ENCODE measurements at places on chromosomes 16 and 17.

DNA sequence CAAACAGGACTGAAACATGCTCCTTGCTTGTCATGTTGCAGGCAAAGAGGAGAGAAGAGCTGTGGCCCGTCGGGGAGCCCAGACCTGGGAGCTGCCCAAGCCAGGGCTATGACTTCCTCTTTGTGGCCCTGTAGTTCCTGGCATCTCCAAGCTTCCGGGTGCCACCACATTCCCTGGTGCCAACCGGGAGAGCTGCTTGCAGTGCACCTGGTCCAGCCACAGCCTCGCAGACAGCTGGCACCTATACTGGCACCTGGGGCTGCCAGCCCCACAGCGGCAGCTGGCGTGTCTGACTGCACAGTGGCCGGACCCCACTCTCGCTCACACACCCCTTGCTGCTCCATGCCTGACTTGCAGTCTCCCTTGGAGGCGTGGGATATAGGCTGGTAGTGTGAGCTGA lies 37.1 kb upstream of the FOXJ1 start:
- no peak for DNase-seq

- DNase-seq: no peak
These were observed 29.3 kb downstream of the TMEM94 start for GRCh38 chr17:75485688-75486087.

GRCh38 chr16:46844771-46845170 lies 13.8 kb upstream of the C16orf87 start:
- DNase-seq: no peak

- no peak for DNase-seq
These were observed 7.4 kb downstream of the ZDHHC7 start for GRCh38 chr16:85003725-85004586.

DNA sequence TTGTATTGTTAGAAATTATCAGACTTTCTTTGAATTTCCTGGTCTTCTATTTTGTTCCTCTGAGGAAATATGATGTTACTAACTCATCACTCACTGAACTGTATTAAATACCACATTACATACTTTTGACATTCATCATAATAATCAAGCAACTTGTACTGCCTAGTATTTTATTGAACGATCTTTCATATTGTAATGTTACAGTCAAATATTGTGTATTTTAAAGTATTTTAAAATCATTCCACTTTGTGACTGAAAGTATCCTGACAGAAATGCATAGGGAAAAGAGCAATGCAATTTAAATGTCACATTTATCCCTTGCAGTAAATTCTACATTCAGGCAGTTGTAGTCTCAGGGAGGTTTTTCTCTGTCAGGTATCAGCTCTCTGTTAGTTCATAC lies 1557.4 kb downstream of the CDH8 start:
- no peak for DNase-seq

DNA sequence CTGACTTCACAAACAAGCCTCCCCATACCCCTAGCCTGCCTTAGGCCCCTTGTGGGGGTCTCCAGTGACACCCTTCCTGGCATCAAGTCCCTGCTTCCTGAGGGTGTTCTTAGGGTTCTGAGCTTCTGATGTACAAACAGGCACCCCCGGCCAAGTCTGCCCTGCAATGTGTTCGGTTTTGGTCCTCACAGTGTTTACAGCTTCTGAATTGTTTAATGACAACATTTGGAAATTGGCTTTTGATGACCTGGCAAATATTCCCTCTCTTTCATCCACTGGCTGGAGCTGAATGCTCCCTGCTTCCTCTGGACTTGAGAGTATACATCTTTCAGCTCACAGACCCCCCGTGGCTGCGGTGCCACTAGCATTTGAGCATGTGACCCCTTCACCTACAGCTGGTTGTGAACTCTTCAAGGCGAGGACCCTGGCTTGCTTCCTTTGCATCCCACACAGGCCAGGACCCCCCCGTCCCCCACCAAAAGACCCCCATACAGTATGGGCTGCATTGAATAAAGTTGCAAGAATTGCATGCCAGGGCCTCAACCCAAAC lies 180.8 kb downstream of the KATNIP start:
- DNase-seq: no peak

DNA sequence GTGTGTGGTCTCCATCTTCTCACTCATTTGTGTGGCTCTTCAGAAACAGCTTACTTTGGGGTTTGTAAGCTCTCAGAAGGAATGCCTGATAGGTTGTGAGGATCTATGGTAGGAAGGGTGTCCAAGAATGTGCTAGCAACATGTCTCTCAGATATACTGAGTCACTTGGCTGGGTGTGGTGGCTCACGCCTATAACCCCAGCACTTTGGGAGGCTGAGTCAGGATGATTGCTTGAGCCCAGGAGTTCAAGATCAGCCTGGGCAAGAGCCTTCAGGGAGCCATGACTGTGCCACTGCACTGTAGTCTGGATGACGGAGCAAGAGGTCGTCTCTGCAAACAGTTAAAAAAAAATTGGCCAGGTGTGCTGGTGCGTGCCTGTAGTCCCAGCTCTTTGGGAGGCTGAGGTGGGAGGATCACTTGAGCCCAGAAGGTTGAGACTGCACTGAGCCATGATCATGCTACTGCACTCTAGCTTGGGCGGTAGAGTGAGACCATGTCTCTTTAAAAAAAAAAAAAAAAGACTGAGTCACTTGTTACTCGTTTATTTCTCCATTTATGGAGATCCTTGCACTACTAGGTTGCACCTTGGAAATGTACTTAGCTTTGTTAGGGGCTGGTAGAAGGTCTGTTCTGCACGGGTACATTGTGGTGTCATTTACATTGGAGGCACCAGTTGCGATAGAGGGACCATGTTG lies 232.0 kb downstream of the SNX29 start:
- DNase-seq: no peak

GRCh38 chr17:38879878-38880665 lies 10.2 kb downstream of the LASP1 start:
- peak; percentile 26 for DNase-seq

- DNase-seq: peak; percentile 60
These were observed 108.2 kb upstream of the RBBP6 start for GRCh38 chr16:24430954-24431760.

GRCh38 chr17:7293159-7293558 lies 1.3 kb downstream of the YBX2 start:
- DNase-seq: peak; percentile 56

GRCh38 chr17:1574697-1575471 lies 12.3 kb upstream of the PITPNA start:
- no peak for DNase-seq

- no peak for DNase-seq
These were observed 28.7 kb upstream of the RSL1D1 start for GRCh38 chr16:11880007-11880406.

- DNase-seq: peak; percentile 98
These were observed 7.3 kb downstream of the MILR1 start for GRCh38 chr17:64455993-64456885.

GRCh38 chr16:23195366-23195978 lies 12.9 kb downstream of the SCNN1G start:
- DNase-seq: peak; percentile 40

GRCh38 chr16:66298571-66299120 lies 67.8 kb upstream of the CDH5 start:
- no peak for DNase-seq

- DNase-seq: no peak
These were observed 24.4 kb downstream of the MPP2 start for GRCh38 chr17:43882761-43883415.

- DNase-seq: no peak
These were observed 1.4 kb downstream of the CDH11 start for GRCh38 chr16:65120461-65120830.

GRCh38 chr17:61416540-61417363 lies 17.1 kb downstream of the TBX2 start:
- peak; percentile 81 for DNase-seq

GRCh38 chr16:30658731-30659506 lies 688 bp downstream of the FBRS start:
- DNase-seq: peak; percentile 98

GRCh38 chr17:56890906-56891674 lies 22.8 kb downstream of the TRIM25 start:
- DNase-seq: no peak

GRCh38 chr17:27532269-27533263 lies 76.3 kb downstream of the KSR1 start:
- DNase-seq: peak; percentile 98

DNA sequence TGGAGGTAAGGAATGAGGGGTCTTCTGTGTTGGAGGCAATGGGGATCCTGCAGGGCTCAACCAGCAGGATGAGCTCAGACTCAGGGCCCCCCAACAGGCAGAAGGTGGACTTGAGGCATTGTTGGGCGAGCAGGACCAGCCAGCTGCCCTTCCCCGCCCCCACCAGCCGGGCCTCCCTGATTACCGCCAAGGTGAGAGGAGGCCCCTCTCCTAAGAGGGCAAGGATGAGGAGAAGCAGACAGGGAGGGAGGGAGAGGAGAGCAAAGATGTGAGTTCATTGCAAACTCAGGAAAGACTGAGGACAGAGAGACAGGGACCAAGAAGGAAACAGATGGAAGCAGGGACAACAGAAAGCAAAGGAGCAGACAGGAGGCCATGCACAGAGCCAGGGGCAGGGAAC lies 272.8 kb upstream of the XYLT1 start:
- DNase-seq: no peak

- no peak for DNase-seq
These were observed 212.6 kb upstream of the TBX2 start for GRCh38 chr17:61187038-61187437.

GRCh38 chr16:24423312-24423711 lies 116.1 kb upstream of the RBBP6 start:
- DNase-seq: no peak
